ENCODE measurements at places on chromosomes 6 and 20. TPM values are rescaled to one million over a fixed set of nuclear protein-coding genes. Genes with fewer than 3 reads are reported as not detected.
A peak's percentile ranks its signal among the peaks of the same experiment; 100 is the strongest.

- peak within 1 kb of the TSS; percentile 71 for H3K4me3 ChIP-seq
- peak within 1 kb of the TSS; percentile 81 for H3K27ac ChIP-seq
- peak; percentile 60 for DNase-seq
- peaks cover 18% of the 10 kb centered on the region for H3K4me1 ChIP-seq
- no peaks in the 10 kb centered on the region for H3K36me3 ChIP-seq
Measured at GRCh38 chr20:25584905-25585704, at the start of gene NINL. NINL (minus strand) TSS chr20:25585531; CDS start chr20:25526587, 58,944 bp downstream.

DNA sequence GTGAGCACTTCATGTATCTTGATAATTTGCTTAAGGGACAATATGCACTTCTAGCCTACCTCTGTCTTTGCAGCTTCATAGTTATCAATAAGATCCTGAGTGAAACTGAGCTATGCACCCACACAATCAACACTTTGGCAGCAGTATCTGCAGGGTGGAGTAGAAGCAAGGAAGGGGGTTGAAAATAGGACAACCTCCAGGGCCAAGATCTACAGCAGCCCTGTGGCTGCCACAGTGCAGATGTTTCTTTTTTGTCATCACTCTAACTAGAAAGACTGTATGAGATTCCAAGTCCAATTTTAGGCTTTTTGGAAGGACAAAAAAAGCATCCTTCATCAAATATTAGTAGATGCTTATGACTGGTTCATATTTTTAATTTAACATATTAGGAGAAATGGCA is 336.1 kb upstream of the CITED2 start:
- no peaks in the 10 kb centered on the region for H3K36me3 ChIP-seq
- H3K27me3 ChIP-seq = peaks cover 9% of the 10 kb centered on the region
- H3K4me1 ChIP-seq = no peaks in the 10 kb centered on the region
- H3K27ac ChIP-seq = no peak overlapping the region
- no peak overlapping the region for H3K4me3 ChIP-seq
- DNase-seq = no peak

GRCh38 chr20:37867289-37868195 is 35.4 kb upstream of the VSTM2L start:
- H3K27ac ChIP-seq = no peak overlapping the region
- no peaks in the 10 kb centered on the region for H3K27me3 ChIP-seq
- no peak overlapping the region for H3K4me3 ChIP-seq
- H3K4me1 ChIP-seq = no peaks in the 10 kb centered on the region

DNA sequence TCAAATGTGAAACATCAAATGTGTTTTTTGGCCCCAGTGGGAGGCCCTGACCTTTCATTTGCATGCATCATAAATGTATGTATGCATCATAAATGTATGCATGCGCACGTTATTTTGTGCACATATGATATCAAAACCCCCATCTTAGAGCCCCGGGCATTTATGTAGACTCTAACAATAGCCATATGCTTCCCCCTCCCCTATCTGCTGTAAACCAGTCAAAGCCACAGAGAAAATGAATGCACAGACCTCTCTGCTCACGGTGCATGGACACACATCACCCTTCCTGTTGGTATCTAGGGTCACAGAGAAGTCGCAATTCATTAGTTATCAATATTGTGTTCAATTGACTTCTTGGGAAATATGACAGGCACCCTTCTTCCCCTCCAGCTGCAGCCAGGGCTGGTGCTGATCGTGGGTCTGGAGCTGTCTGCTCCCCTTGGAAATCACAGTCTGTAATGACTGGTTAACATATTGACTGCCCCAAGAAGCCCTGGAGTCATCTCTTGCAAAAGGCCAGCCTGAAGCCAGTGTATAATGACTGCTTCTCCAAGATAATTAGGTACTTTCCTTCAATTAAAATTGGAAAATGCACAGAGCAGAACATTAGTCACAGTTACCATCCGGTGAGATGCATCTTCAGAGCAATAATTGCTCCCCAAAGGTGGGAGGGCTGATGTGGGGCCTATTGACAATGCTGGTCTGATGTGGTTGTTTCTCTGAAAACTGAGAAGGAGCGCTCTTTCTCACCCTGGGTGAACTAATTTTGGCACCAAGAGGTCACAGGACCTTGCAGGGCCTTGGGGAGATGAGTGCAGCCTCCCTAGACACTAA is 532.2 kb downstream of the CDH26 start:
- no peak overlapping the region for H3K27ac ChIP-seq
- H3K36me3 ChIP-seq = no peaks in the 10 kb centered on the region
- DNase-seq = no peak
- no peaks in the 10 kb centered on the region for H3K27me3 ChIP-seq
- H3K4me1 ChIP-seq = no peaks in the 10 kb centered on the region
- no peak overlapping the region for H3K4me3 ChIP-seq

GRCh38 chr20:56755201-56755600 is 126.1 kb downstream of the TFAP2C start:
- H3K4me1 ChIP-seq = no peaks in the 10 kb centered on the region
- no peak for DNase-seq
- H3K27me3 ChIP-seq = peaks cover 11% of the 10 kb centered on the region
- H3K27ac ChIP-seq = no peak overlapping the region
- H3K36me3 ChIP-seq = no peaks in the 10 kb centered on the region

DNA sequence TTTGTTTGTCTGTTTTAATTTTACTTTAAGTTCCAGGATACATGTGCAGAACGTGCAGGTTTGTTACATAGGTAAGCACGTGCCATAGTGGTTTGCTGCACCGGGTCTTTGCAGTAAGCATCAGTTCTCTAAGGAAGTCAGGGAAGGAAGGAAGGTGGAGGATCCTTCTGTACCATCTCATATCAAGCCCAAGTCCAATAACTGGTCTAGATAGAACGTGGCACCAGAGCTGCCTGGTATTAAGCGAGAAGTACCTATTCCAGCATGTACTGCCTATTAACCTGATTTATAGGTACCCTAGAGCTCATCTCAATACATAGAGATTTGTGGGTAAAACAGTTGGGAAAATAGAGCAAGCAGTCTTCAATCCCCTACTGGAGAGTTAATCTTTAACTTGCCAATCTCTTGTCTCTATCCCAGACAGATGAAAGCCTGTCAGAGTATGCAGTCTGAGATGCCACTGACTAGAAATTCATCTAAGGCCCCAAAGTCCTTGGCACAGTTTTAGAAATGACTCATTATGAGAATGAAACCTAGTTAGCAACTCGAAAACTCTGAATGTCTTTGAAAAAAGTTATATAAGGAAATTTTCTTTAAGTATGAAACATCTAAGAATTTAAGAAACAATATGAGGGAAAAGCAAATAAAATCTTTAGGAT is 144.9 kb downstream of the TFAP2A start:
- H3K36me3 ChIP-seq = no peaks in the 10 kb centered on the region
- H3K4me1 ChIP-seq = no peaks in the 10 kb centered on the region
- H3K27me3 ChIP-seq = peaks cover 10% of the 10 kb centered on the region
- no peak for DNase-seq
- H3K27ac ChIP-seq = no peak overlapping the region
- H3K4me3 ChIP-seq = no peak overlapping the region

GRCh38 chr6:130632897-130633296 is 194.3 kb upstream of the SMLR1 start:
- H3K4me3 ChIP-seq = no peak overlapping the region
- H3K4me1 ChIP-seq = peaks cover 5% of the 10 kb centered on the region
- H3K36me3 ChIP-seq = peaks cover 12% of the 10 kb centered on the region
- no peak overlapping the region for H3K27ac ChIP-seq
- DNase-seq = no peak

- peaks cover 21% of the 10 kb centered on the region for H3K36me3 ChIP-seq
- peak overlapping the region; percentile 87 for H3K4me3 ChIP-seq
- peak overlapping the region; percentile 83 for H3K27ac ChIP-seq
- no peaks in the 10 kb centered on the region for H3K27me3 ChIP-seq
Measured at GRCh38 chr6:125791151-125791819, 525 bp downstream of the NCOA7 start.

DNA sequence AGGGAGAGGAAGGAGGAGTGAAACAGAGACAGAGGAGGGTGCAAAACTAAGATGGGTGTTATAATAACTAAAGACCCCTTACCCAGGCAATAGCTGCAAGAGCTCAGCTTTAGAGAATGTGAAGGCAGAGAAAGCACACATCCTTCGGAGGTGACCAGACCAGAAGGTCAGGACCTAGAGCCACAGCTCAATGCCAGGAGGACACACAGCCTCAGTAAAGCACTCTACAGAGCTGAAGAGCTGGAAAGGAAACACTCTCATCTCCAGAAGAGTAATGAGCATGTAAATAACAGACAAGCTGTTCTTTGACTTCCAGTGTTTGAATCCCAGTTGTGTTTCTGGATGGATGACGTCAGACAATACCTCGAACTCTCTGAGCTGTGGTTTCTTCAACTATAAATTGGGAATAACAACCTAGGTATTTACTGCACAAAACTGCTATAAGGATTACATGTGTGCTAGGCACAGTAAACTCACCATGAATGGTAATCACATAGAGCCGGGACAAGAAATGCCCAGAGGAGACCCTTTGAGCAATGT is 63.2 kb downstream of the MAP3K5 start:
- H3K36me3 ChIP-seq = peaks cover 30% of the 10 kb centered on the region
- H3K27ac ChIP-seq = no peak overlapping the region
- DNase-seq = no peak
- no peaks in the 10 kb centered on the region for H3K27me3 ChIP-seq

DNA sequence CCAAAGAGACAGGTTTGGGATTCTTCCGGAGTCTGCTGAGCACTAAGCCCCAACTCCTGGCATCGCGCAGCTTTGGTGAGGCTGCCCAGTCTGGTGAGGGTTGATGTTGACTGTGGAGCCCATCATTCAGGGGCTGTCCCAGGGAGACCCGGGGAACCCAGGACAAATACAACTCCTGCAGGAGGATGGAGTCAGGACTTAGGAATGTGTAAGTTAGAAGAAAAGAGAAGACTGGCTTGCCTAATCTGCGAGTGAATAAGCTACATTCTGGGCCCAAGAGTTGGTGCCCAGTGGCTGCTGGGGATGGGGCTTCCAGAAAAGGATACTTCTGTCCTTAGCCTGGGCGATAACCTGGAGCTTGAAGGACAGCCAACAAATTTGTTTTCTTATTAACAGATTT is 47.9 kb downstream of the STK35 start:
- no peaks in the 10 kb centered on the region for H3K4me1 ChIP-seq
- no peaks in the 10 kb centered on the region for H3K36me3 ChIP-seq
- H3K27me3 ChIP-seq = no peaks in the 10 kb centered on the region
- H3K27ac ChIP-seq = no peak overlapping the region

- H3K27me3 ChIP-seq = no peaks in the 10 kb centered on the region
- H3K36me3 ChIP-seq = no peaks in the 10 kb centered on the region
- no peaks in the 10 kb centered on the region for H3K4me1 ChIP-seq
- no peak overlapping the region for H3K4me3 ChIP-seq
Measured at GRCh38 chr6:147057705-147058342, 146.4 kb upstream of the STXBP5 start.

GRCh38 chr6:83061190-83061589 is 4.5 kb downstream of the UBE3D start:
- H3K4me1 ChIP-seq = peaks cover 16% of the 10 kb centered on the region
- H3K4me3 ChIP-seq = no peak overlapping the region
- no peaks in the 10 kb centered on the region for H3K27me3 ChIP-seq
- H3K36me3 ChIP-seq = peaks cover 10% of the 10 kb centered on the region
- no peak overlapping the region for H3K27ac ChIP-seq

GRCh38 chr6:45078432-45078831 is 249.7 kb upstream of the RUNX2 start:
- no peaks in the 10 kb centered on the region for H3K27me3 ChIP-seq
- peaks cover 3% of the 10 kb centered on the region for H3K4me1 ChIP-seq
- H3K36me3 ChIP-seq = peaks cover 24% of the 10 kb centered on the region
- DNase-seq = no peak

Gene LZTS3
- 0.65 TPM for total RNA-seq

Gene RBM24
- total RNA-seq = not detected

Gene KCNS1
- total RNA-seq = not detected

Gene SYNDIG1
- total RNA-seq = not detected

Data from activated CD4-positive, alpha-beta T cell treated with anti-CD3 and anti-CD28 coated beads, Interleukin-2, amount 10 ng/mL, durations not matched to agents 7 days and 5 days (primary cell).